ENCODE measurements at places on chromosomes 7 and 10.

- DNase-seq: no peak
Measured at GRCh38 chr10:20836401-20836800, 60.7 kb downstream of the NEBL start.

DNA sequence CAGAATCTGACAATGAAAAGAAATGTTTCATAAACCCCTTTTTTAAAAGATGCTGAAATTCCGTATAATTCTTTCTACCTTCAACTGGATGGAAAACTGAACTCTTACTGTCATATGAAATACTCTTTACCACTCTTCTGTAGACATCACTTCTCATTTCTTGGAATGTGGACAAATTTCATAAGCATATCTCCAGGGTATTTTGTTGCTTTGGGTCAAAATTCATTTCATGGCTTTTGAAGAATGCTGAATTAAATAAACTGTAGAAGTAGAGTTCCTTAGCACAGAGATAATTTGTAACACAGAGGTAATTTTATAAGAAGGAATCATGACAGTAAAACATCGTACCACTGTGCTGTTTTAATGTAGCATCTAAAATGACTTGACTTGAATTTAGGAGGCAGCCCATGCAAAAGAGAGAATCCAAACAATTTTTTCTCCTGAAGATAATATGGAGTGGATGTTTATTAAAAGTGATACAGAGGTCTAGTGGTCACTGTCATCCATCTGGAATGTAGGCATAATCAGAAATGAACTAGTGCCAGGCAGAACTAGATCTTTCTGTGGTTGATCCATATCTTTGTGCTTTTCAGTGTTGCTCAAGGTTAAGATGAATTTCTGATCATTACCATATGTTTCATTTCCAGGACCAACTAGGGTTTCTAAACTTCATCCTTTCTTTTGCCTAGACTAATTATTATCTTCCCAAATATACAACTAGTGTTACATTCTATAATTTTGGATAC is 492.0 kb downstream of the KIF20B start:
- DNase-seq: peak; percentile 89

GRCh38 chr10:97207131-97207530 is 21.4 kb upstream of the SLIT1 start:
- no peak for DNase-seq

DNA sequence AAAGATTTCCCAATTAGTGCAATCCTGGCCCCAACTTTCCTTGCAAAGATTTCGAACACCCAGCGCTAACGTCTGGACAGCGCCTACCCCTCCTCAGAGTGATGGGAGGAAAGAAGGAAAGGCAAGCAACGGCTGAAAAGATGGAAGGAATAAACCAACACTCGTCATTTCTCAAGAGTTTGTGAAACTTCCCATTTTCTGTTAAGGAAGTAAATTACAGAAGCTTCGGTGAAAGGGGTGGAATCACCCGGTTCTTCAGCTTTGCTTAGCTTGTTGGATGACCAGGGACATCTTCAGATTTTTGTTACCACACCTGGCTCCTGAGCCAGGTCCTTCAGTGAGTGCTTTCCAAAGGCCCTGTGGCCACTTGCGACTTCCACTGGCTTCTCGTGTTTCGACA is 313.1 kb downstream of the SKIDA1 start:
- DNase-seq: no peak

DNA sequence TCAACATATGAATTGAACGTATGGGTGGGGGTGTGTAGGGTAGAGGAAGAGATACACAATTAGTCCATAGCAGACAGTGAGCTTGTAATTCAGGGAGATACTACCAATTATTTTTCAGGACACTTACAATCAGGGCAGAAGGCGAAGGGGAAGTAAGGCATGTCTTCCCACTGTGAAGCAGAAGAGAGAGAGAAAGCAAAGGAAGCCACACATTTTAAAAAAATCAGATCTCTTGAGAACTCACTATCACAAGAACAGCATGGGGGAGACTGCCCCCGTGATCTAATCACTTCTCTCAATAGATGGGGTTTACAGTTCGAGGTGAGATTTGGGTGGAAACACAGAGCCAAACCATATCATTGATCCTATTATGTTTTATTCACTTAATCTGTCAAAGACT is 116.4 kb upstream of the RPA3 start:
- no peak for DNase-seq

DNA sequence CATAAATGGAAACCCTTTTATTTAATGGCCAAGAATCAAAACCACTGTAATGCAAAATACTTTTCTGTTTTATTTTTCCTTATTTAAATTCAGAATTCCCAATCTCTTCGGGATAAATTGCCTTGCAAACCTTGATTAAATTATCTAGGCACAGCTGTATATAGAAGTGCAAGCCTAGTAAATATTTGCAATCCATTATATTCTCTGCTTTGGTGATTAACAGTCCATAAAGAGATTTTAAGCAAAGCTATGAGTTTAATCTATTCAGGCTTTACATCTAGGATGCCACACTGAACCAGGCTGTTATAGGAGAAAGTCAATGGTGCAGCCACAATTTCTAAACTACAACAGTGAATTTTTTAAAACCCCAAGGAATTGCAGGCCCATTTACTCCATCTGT is 43.6 kb upstream of the THSD7A start:
- DNase-seq: no peak

DNA sequence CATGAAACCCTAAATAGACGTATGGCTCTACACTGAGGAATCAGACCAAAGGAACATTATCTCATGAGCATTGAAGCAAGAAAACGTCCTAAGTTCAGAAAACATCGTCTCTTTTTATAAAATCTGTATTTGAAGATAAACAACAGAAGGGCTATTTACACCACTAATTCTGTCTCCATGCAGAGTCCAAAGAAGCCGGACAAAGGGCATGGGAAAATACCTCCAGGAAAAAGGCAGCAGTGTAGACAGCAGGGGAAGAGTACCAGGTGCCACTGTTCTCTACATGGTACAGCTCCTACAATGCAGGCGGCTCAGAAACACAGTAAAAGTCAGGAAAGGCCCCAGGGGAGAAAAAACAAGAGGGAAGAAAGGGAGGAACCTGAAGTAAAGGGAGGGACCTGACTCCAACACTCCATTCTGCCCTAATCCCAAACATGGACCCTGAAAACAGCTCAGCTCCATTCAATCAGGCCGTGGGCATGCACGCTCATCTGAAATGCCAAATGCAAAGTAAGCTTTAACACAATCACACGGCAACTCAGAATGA is 17.5 kb downstream of the FAM171A1 start:
- DNase-seq: no peak

DNA sequence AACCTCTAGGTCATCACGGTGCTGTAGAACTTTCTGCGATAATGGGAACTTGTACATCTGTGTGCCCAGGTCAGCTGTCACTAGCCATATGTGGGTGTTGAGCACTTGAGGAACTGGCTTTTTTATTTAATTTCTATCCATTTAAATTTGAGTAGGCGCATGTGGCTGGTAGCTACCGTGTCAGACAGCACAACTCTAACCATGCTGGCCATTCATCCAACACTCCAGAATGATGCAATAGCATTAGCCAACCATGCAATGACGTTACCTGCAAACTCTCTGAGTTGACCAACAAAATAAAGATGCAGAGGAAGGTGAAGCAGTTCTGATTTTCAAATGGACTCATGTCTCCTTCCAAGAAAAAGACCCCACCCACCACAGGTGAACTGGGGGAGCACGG is 24.4 kb upstream of the CHST15 start:
- no peak for DNase-seq

DNA sequence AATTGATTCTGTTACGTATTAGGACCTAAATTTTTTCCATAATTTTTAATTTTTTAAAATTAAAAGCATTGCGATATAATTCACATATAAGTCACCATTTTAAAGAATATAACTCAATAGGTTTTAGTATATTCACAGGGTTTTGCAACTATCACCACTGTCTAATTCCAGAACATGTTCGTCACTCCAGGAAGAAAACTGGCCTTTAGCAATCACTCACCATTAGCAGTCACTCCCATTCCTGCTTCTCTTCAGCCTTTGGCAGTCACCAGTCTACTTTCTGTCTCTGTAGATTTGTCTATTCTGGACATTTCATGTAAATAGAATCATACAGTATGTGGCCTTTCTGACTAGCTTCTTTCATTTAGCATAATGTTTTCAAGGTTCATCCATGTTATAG is 176.5 kb downstream of the EXOC4 start:
- DNase-seq: no peak

DNA sequence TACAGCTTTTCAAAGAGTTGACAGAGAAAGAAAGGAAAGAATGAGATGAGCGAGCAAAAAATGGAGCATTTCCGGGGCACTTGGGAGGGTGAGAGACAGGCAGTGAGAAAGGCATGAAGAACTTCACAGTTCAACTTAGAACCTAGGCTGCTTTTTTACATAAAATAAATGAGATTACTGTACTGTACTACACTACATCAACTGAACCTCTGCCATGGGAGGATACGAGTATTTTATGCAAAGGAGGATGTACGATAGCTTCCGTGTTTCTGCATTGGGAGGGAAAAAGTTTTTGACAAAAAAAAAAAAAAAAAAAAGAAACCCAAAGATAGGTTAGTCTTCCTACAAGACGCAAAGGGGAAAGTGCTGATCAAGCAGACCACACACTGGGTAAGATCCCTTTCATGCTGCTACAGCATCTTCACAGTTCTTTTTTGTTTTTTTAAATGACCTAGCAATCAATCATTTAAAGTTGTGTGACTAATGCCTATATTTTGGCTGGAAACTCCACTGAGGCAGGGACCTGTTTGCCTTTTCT is 88.0 kb downstream of the RAPGEF5 start:
- no peak for DNase-seq

GRCh38 chr7:39656415-39656814 is 33.0 kb downstream of the RALA start:
- no peak for DNase-seq

- DNase-seq: no peak
Measured at GRCh38 chr7:70591643-70592042, 540.3 kb upstream of the GALNT17 start.
